ENCODE measurements at places on chromosomes 4 and X.

DNA sequence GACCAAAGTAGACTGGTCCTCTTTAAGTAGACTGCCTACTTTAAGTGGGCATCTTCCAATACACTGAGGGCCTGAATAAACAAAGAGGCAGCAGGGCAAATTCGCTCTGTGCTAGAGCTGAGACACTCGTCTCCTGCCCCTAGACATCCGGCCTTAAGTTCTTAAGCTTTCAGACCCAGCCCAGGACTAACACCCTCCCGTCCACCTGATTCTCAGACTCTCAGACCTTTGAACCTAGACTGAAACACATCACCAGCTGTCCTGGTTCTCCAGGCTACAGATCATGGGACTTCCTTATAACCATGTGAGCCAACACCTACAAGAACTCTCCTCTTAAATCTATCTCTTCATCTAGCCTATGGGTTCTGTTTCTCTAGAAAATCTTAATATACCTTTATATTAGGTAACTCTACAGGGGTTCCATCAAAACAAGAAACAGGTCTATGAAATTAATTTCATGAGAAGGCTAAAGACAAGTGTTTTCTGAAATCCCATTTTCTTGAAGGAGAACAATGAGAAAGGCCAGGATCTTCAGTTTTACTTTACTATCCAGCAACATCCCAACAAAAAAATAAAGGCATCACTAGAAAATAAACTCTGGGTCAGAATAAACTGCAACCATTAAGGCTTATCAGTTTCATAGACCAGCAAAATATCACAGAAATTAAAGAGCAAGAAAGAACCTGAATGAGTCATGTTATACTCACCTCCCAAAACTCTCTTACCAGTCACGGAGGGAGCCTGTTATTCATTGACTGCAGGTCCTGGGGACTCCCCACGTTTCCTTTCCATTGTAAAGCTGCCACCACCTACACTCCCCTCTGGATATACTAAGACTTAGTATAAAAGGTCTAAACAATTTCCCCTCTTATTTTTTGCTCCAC is 14.8 kb downstream of the ADGRA3 start:
- DNase-seq, result no peak

DNA sequence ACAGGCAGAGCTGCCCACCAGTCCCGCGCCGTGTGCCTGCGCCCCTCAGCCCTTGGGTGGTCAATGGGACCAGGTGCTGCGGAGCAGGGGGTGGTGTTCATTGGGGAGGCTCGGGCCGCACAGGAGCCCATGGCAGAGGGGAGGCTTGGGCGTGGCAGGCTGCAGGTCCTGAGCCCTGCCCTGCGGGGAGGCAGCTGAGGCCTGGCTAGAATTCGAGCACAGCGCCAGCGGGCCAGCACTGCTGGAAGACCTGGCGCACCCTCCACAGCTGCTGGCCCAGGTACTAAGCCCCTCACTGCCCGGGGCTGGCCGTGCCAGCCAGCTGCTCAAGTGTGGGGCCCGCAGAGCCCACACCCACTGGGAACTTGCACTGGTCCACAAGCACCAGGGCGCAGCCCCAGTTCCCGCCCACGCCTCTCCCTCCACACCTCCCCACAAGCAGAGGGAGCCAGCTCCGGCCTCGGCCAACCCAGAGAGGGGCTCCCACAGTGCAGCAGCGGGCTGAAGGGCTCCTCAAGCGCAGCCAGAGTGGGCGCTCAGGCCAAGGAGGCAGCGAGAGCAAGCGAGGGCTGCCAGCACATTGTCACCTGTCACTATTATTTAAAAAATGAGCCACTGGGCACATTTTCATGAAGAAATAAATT is 645.8 kb downstream of the CENPC start:
- no peak for DNase-seq

- no peak for DNase-seq
Measured at GRCh38 chr4:142345924-142346323, 500.2 kb downstream of the INPP4B start.

GRCh38 chr4:70666369-70666768 is at the start of gene JCHAIN:
Gene JCHAIN (minus strand): TSS chr4:70666508. CDS start chr4:70666490, 18 bp downstream.
- no peak for DNase-seq

DNA sequence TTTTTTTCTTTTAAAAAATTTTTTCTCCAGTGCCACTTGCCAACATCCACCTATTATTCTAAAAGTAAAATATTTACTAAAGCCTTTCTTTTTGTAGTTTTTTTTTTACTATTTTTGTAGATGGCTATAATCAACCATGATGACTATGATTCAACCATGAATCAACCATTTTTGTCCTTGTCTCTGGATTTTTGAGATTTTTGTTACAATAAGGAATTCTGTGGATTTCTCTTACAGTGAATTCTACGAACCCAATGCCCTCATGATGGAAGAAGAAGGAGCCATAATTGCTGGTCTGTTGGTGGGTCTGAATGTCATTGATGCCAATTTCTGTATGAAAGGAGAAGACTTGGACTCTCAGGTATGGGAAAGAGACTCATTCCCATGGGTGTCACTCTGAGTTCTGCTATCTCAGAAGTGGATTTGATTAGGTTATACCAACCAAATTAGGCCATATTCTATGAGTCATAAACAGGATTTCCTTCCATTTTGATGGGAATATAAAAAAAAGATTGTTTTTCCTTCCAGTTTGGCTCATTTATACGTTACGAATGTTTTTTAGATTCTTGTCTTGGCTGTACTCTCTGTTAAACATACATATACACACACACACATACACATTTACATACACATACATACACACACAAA is 46.7 kb downstream of the RUFY3 start:
- no peak for DNase-seq

GRCh38 chr4:67499799-67500198 is 45.5 kb downstream of the CENPC start:
- DNase-seq, result no peak

GRCh38 chr4:41039317-41039716 is 175.0 kb downstream of the APBB2 start:
- no peak for DNase-seq

DNA sequence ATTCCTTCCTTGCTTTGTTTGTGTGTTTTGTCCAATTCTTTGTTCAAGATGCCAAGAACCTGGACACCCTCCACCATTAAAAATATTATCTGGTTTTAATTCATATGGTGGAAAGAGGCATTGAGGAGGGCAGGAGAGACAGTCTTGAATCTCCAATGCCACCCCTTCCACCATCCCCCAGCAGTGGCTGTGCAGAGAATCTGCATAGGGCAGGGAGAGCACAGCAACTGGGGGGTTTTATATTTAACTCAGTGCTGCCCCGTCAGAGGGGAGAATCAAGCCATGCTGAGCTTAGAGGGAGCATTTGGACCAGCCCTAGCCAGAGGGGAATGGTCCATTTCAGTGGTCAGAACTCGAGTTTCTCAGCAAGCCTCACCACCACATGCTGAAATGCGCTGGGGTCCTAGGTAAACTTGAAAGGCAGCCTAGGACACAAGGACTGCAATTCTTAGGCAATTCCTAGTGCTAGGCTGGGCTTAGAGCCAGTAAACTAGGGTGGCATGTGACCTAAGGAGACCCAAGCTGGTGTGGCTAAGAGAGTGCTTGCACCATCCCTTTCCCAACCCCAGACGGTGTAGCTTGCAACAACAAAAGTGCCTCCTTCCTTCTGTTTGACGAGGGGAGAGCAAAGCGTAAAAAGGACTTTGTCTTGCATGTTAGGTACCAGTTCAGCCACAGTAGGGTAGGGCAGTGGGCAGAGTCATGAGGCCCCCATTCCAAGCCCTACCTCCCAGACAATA is 34.2 kb downstream of the CCDC158 start:
- DNase-seq, result no peak

DNA sequence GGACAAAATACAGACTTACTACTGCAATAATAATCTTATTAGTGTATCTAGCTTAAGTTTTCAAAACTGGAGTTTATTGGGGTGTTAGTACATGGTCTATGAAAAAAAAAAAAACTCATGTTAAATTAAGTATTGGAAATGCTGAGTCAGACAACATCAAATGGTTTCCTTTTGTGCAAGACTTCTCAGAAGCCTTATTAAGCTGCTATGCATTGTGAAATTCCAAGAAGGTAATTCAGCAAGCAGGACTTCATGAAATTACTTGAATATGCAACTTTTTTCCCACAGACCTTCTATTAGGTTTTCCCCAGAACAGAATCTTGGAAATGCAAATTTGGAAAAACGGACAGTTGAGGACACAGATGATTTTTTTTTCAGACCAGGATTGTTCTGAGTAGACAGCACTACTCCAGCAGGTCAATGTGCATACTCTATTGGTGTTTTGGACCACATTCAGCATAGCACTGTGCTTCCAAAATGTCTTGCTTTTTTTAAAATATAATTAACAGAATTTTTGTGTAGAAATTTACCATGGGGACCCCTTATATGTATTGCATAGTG is 568.8 kb upstream of the TENM3 start:
- no peak for DNase-seq

- no peak for DNase-seq
Measured at GRCh38 chr4:90546114-90546513, 418.9 kb downstream of the CCSER1 start.

DNA sequence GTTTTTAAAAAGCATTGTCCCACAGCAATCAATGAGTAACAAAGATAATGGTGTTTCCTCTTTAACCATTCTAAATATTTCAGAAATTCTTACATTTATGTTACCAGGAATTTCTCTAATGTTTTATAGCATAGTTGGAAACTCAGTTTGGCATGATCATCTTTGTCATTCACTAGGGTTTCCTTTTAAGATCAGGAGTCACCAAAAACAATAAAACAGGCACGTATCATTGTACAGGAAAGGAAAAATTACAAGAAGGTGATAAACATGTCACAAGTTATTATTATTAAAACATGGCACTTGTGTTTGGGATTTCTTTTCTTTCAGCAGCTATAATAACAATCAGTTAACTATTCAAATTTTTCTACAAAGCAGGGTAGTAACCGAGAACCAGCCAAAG is 84.0 kb downstream of the SLC10A7 start:
- no peak for DNase-seq

DNA sequence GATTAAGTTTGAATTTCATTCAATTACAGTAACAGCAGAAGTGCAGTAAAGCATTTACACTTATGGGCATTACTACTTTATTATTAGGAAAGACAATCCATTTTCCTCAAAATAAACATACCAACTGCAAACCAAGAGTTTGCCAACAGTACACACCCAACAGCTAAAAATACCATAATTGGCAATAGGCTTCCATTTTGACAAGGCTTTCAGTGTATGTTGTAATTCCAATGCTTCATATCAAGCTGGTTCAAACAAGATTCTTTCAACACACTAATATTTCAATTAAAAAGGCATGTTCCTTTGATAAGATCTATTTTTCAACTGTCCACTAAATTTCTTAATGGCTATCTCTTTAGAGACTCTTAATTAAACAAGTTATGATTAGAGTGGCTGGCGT is 12.1 kb downstream of the EIF1AX start:
- no peak for DNase-seq

DNA sequence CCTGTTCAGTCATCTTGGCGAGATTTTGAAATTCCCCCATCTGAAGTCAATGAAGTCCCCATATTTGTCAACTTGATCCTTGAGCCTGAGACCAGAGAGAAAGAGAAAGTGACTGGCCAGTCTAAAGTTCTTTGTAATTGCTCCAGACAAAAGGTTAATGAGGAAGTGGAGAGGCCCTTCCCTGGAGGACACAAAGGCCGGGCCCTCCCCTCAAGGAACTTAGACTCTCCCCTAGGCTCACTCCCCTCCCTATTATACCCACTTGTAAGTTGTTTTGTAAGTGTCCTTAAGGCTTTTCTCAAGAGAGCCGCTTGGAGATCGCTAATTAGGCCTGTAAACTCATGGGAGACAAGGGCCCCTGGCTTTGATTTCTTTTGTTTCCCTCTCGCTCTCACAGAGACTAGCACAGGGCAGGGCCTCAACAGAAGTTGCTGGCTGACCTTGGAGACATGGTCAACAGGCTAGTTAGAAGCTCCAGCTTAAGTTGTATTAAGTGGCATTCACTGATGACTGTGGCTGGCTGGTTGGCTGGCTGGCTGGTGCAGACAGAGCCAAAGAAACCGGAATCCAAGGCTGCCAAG is 20.3 kb upstream of the GPC4 start:
- no peak for DNase-seq

GRCh38 chrX:140318296-140318695 is 186.6 kb downstream of the SOX3 start:
- no peak for DNase-seq

DNA sequence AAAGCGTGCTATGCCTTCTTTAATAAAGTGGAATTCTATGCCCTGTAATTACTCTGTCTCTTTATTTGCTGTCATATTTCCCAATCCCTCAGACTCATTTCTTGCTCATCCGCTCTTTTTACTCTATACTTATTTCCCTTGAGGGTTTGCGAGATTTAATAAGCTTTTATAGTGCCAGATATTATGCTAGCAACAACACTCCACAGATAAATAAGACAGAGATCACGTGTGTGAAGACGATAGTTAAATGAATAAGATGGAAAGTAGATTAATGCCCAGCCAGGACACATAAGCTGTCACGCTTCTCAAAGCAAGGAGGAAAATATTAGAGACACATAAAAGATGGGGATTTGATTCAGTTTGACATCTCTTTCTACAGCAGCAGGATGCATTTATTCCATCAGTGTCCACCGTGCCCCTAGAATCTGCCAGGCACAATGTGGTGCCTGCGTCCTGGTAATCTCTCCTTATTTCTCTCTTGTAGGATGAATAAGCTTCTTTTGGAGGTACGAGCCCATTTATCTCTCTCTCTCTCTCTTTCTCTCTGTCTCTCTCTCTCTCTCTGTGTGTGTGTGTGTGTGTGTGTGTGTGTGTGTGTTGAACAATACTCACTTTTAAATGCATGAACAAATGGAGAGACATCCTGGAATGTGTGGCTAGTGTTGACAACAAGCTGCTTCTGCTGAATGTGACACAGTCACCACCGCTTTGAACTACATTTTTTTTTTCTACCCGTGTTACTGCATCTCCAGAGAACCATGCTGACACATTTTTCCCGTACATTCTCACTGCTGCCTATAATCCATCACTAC is 48.2 kb downstream of the TMEM156 start:
- no peak for DNase-seq

DNA sequence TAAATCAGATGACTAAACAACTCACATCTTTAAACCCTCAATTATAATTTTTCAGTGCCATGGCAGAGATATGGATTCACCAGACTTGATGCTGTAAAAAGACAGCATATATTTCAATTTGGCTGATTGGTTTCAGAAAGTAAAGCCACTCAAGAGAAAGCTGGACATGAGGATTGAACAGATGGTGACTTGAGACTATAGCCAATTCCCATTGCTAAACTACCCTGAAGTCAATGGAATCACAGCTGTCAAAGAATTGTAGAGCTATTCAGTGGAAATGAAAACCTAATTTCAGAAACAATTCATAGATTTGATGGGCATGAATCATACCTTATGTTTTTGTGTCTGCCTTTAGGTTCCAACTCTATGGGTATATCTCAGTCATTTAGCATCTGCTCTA is 510.6 kb upstream of the BOD1L1 start:
- DNase-seq, result no peak

GRCh38 chr4:101724093-101724492 is 66.4 kb upstream of the BANK1 start:
- no peak for DNase-seq

All from iPS-NIHi11 (cell line).